Kidney epithelial cell (primary cell): ENCODE measurements at places on chromosomes 3 and 15. TPM values are rescaled to one million over a fixed set of nuclear protein-coding genes. Genes with fewer than 3 reads are reported as not detected.
A peak's percentile ranks its signal among the peaks of the same experiment; 100 is the strongest.

The MAP6D1 gene
- 3.3 and 3.4 TPM in 2 replicates for total RNA-seq

The SMAD6 gene
- 8.3 and 9.0 TPM in 2 replicates for total RNA-seq

The CCDC39 gene
- 0.07 and 0.13 TPM in 2 replicates for total RNA-seq

The PLCH1 gene
- total RNA-seq = 2.9 and 3.3 TPM in 2 replicates

DNA sequence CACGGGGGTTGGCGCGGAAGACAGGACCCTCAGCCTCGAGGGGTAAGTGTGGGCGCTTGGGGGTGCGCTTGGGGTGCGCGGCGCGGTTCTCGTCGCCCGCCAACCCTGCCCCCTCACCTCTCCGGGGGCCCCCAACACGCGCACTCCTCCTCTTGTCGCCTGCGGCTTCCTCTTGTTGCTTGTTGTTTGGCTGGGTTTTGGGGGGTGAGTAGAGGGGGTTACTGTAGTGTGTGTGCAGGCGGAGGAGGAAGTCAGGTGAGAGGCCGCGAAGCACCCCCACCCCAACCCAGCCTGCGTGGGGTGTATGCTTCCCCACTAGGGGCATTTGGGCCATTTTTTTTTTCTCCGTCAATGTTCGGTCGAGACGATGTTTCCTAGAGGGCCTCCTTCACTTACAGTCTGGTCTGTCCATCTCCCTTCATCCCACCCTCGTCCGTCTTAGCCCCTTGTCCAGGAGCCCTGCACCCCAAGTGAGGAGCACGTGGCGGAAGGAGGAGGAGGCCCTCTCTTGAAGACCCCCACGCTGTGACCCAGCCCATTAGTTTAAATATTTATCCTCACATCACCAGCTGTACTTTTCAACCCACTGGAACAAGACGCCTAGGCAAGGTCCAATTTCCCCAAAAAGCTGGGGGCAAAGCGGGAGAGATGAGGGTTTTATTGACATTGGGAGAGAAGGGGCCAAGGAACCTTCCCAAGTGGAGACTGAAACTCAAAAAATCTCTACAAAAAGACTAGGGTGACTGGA, 20.4 kb upstream of the SATB1 start:
- DNase-seq = no peak

DNA sequence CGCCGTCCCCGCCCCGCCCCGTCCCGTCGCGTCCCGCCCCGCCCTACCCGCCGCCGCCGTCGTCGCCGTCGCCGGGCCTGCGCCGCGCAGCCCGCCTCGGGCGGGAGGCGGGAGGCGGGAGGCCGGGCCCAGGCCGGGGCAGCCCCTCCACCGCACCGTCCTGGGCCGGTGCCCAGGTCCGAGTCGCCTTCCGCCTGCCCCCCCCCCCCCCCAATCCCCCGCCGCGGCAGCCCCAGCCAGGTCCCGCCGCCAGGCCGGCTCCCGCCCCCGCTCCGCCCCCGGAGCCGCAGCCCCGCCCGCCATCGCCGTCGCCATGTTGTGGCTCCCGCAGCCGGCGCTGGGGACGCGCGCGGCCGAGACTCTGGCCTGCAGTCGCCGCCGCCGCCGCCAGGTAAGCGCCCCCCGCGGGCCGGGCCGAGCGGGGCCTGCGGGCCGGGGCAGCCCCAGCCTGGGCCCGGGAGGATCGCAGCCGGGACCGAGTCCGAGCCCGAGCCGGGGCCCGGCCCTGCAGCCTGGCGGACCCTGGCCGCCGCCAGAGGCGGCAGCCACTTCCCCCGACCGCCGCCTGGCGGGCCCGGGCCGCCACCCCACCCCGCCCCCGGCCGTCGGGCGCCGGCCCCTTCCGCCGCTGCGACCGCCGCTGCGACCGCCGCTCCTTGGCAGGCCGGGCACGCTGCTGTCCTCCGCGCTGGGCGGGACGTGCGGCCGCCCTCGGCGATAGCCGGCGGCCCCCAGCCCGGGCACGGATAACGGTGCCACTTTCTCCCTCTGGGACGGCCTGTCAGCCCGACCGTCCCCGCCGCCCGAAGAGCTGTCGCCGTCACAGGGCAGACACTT, at the start of gene ZNF592:
TSS of gene ZNF592 (plus strand) at position 319 of the 837 bp plus-strand sequence. CDS start 34,084 bp downstream, outside the sequence.
- DNase-seq = no peak

GRCh38 chr3:77055841-77056341, 16.0 kb downstream of the ROBO2 start:
- DNase-seq = no peak

DNA sequence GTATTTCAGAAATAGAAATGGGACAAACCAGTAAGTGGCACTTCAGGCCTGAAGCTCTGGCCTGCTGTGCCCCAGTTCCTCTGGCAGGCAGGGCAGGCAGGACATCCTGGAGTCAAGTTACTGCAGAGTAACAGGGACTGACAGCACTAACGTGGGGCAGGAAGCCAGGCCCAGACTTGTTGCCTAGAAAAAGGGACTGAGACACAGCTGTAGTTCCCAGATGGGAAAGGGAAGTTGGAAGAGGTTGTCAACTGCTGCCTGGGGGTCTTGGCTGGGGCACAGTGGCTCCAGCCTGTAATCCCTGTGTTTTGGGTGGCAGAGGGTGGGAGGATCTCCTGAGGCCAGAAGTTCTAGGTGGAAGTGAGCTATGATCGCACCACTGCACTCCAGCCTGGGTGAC, 171.9 kb downstream of the FMN1 start:
- DNase-seq = no peak

- DNase-seq = no peak
Measured at GRCh38 chr3:43206632-43207031, 79.7 kb upstream of the SNRK start.

DNA sequence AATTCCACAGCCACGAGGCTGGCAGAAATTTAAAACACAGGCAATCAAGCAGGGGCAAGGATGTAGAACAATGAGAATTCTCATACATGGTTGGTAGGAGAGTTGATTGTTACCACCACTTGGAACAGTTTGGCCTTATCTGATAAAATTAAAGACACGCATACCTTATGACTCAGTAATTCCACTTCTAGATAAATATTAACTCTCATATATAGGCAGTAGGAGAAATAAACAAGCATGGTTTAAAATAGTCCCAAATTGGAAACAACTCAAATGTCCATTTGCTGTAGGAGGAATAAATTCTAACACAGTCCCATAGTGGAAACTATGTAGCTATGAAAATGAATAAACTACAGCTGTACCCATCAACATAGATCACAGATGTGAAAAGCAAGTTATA, 42.3 kb upstream of the USP3 start:
- no peak for DNase-seq

GRCh38 chr15:31004220-31004733, 12.8 kb upstream of the MTMR10 start:
- DNase-seq = peak; percentile 43

DNA sequence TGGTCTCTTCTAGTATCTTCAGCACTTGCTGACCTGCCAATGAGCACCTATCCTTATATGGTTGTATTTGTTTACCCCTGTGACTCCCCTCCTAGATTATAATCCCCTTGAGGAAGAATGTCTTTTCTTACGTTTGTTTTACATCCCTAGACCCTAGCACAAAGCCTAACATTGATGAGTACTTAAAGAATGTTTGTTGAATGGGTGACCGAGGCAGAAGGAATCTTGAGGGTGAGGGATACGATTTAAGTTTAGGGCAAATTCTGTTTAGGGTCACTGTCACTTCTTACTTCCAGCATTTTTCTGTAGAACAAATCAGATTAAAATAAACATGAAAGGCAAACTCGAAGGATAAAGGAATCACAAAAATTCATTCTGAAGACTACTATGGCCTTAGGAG, 80.9 kb upstream of the FAM98B start:
- no peak for DNase-seq

DNA sequence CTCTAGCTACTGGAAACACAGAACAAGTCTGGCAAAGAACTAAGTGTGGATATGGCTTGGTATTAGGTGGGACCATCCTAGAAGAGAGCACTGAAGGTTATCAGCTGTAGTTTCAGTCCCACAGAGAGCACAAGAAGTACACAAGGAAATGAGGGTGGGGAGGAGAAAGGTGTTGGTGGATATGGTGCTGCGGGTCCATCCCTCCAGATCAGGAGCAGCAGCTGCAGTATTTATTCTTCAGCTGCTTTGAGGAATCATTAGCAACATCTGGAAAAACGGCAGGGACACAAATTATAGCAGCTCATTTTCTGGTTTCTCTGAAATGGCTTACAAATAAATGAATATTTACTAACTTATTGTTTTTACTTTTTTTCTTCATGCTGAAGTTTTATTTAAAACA, 29.0 kb downstream of the CD80 start:
- DNase-seq = no peak

- DNase-seq = no peak
Measured at GRCh38 chr3:71047616-71048531, 535.7 kb downstream of the FOXP1 start.

DNA sequence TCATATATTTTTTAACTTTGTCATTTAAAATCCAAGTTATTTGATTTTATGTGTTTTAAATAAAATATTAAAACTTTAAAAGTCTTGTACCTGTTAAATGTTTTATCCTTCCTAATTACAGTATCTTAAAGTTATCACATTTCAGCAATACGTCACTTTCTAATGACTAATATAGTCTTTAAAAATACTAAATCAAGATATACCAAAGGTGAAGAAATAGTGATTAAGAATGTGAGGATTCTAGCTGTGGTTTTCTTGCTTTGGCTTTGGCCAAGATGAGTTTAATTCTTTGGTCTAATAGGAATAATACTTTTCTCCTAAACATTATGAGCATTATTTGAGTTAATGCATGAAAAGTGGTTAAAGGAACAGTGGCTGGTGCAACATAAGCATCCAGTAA, 13.9 kb downstream of the SETD5 start:
- DNase-seq = no peak

- DNase-seq = peak; percentile 92
Measured at GRCh38 chr3:23567917-23568316, 237.8 kb upstream of the UBE2E1 start.

DNA sequence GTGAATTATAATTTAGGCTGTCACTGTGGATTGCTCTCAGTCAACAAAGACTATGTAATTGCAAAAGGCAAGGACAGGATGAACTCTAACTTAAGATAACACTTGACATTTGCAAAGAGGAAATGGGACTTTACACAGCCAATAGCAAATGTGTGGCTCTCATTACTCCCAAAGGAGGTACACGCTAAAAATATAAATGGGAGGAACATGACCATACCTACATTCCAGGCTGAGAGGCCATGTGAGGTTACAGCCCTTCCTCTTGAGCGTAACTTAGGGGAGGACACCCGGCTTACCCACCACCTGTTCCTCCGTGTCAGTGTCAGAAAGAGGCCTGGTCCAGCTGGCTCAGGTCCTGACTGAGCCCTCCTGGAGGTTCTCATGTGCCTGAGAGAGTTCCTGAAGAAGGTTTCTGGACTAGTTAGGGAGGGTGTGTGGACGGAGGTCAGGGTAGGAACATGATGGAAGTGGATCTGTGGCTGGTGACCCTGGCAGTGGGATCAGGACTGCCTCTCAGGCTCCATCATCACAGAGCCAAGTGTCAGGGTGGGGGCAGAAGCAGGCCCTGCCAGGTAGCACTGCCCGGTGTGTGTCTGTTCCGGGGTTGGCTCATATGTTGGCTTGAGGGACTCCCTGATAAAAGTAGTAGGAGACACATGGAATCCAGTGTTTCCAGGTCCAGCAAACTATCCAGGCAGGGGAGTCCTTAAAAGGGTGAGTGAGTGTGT, 7.9 kb downstream of the POPDC2 start:
- no peak for DNase-seq

DNA sequence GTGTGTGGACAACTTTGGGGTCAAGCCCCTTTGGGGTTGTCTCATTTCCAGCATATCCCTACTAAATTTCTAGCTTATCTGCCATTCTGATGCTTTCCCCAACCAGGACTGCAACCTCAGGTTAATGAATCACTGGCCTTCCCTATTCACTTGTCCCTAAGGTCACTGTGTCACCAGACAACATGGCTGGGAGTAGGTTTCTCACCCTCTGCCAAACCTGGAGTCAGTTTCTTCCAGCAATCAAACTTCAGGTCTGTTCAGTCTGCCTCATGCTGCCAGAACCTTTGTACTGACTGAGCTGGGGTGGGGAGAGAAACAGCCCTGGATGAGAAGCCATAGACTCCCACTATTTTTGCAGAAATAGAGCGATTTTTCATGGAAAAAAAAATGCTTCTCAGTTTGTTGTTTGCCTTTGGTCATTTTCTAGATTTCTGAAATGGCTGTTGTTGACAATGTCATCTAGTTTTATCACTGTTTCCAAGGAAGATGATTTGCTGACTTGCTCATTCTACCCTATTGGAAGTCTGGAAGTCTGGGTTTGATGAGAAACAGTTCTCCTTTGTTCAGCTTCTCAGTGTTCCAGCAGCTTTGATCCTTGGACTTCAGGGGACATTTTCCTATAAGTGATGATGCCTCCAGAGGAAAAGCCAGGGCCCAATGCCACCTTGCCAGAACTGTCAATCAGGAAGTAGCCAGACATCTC, 74.8 kb upstream of the IL12A start:
- no peak for DNase-seq

DNA sequence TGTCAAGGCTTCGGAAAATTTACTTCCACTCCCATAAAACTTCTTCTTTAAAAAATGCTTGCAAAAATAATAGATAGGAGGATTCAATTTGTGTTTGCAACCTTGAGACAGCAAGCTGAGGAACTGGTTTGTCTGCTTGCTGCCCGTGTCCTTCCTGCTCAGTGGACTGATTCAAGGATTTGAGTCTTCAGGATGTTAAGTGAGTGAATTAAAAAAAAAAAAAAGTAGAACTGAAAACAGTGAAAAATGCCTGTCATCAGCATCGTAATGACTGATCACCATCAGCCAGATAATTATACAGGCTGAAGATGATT, 453.7 kb downstream of the FGF12 start:
- no peak for DNase-seq
